ENCODE measurements at places on chromosomes 1 and 21. TPM values are rescaled to one million over a fixed set of nuclear protein-coding genes. Genes with fewer than 3 reads are reported as not detected.

CASZ1 gene
- total RNA-seq = 0.50 TPM

CLEC20A gene
- not detected for total RNA-seq

S100A10 gene
- total RNA-seq = 131 TPM

TGFB2 gene
- 56.9 TPM for total RNA-seq

B4GALT2 gene
- total RNA-seq = 142 TPM

LRRC53 gene
- total RNA-seq = not detected

ALX3 gene
- total RNA-seq = not detected

SMCP gene
- total RNA-seq = not detected

CTTNBP2NL gene
- total RNA-seq = 17.1 TPM

C1orf185 gene
- not detected for total RNA-seq
